ENCODE measurements at places on chromosomes 16 and 17. TPM values are rescaled to one million over a fixed set of nuclear protein-coding genes. Genes with fewer than 3 reads are reported as not detected.

Gene MSL1
- 62.8 TPM for polyA plus RNA-seq

Gene PRSS36
- 0.09 TPM for polyA plus RNA-seq

Gene EPX
- polyA plus RNA-seq, result 0.17 TPM

Gene RASL10B
- polyA plus RNA-seq, result 0.03 TPM

Gene KRT17
- polyA plus RNA-seq, result not detected

Gene TMEM220
- polyA plus RNA-seq, result not detected

Gene CES3
- 1.3 TPM for polyA plus RNA-seq

Gene AOC2
- polyA plus RNA-seq, result 0.88 TPM

Gene TCF25
- polyA plus RNA-seq, result 154 TPM

Gene CLUH
- polyA plus RNA-seq, result 73.4 TPM

Data from K562 (cell line).